ENCODE measurements at places on chromosomes 12 and 14.

GRCh38 chr14:75127903-75128595 is 1.2 kb upstream of the NEK9 start:
- DNase-seq: no peak

GRCh38 chr14:54713379-54713778 is 146.5 kb downstream of the SAMD4A start:
- no peak for DNase-seq

GRCh38 chr12:122126713-122127597 is 47.1 kb downstream of the IL31 start:
- no peak for DNase-seq

GRCh38 chr14:20516921-20517320 is 11.6 kb downstream of the RNASE10 start:
- DNase-seq: no peak

- DNase-seq: no peak
Measured at GRCh38 chr14:103887557-103888115, 40.3 kb upstream of the PPP1R13B start.

- no peak for DNase-seq
Measured at GRCh38 chr12:98727196-98727595, 82.1 kb downstream of the APAF1 start.

DNA sequence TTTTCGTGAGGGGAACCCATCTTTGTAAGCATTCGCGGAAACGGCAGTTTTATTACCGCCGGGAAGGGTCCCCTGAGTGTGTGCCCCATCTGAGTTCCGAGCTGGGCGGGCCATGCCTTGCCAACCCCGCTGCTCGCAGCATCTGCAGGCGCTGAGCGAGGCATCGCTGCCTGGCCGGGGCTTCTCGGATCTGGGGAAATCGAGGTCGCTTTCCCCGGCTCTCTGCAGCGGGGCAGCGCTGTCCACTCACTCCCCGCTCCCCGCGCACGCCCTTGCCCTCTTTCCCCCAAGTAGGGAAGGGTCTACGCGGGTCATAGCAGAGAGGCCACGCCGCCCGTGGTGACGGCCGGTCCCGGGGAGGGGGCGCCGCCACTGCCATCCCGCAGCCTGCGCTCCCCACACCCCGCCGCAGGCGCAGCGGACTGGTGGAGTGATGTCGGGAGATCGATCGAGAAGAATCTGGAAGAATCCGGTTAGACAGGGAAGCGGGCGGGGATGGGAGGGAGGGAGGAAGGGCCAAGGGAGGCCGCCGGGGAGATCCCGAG is 507 bp upstream of the FKBP4 start:
- no peak for DNase-seq

DNA sequence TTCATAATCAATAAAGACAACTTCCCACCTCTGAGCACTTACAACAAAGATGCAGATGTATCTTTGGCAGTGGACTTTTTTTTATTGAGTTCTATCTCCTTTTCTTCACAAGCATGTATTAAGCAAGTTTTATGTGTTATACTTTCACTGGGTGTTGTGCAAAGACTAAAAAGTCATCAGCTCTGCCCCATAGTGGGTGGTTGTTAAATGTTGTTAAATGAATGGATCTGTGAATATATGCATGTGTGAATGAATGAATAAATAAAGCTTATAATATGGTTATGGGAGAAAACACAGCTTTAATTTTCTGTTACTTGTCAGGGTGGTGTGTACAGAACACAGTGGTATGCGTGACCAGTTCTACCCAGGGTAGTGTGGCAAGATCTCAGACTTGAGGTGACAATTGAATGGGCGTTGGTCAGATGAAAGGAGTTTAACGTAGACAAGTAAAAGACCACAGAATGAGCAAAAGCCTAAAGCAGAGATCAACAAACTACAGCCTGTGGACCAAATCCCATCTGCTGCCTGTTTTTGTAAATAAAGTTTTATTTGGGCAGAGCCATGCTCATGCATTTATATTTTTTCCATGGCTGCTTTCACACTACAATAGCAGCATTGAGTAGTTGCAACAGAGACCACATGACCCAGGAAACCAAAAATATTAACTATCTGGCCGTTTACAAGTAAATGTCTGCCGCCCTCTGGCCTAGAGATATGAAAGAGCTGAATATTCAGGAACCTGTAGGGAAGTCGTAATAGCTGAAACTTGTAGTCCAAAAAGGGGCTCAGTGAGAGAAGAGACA is 207.4 kb upstream of the EEA1 start:
- no peak for DNase-seq

GRCh38 chr14:44165286-44165685 is 341.8 kb downstream of the FSCB start:
- no peak for DNase-seq

DNA sequence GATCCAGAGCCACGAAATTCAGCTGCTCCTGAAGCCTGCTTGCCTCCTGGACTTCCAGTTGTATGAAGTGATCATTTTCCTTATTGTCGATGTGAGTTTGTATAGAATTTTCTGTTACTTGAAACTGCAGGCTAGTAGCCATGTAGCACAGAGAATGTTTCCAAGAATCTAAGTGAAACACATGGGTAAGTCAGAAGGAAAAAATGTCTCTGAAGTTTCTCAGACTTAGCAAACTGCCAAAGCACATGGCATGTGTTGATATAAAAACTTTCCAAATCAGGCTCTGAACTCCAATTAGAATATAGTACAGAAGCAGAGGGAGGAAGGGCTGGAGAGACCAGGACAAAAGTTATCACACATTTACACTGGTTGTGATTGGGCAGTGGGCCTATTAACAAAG is 9.8 kb upstream of the PCNX1 start:
- DNase-seq: no peak

- DNase-seq: peak; percentile 64
Measured at GRCh38 chr12:5582018-5582417, 150.1 kb downstream of the NTF3 start.

DNA sequence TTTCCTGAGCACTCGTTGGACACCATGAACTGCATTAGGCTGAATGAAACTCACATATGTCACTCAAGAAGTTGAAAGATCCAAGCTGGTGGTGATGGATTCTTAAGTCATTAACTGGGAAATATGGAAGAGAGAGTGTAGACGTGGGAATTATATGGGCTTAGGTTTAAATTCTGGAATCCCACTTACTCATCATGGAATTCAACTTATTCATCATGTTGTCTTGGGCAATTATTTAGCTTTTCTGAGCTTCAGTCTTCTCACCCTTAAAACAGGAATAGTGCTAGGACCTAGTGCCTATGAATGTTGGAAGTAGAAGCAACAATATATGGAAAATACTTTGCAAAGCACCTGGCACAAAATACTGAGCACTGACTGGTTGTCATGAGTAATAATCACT is 292.4 kb upstream of the TBX3 start:
- no peak for DNase-seq

- no peak for DNase-seq
Measured at GRCh38 chr14:96581902-96582301, 79.7 kb downstream of the PAPOLA start.

- DNase-seq: no peak
Measured at GRCh38 chr12:90979951-90980350, 24.8 kb downstream of the EPYC start.

GRCh38 chr12:11922361-11922760 is 148.4 kb upstream of the BCL2L14 start:
- no peak for DNase-seq

DNA sequence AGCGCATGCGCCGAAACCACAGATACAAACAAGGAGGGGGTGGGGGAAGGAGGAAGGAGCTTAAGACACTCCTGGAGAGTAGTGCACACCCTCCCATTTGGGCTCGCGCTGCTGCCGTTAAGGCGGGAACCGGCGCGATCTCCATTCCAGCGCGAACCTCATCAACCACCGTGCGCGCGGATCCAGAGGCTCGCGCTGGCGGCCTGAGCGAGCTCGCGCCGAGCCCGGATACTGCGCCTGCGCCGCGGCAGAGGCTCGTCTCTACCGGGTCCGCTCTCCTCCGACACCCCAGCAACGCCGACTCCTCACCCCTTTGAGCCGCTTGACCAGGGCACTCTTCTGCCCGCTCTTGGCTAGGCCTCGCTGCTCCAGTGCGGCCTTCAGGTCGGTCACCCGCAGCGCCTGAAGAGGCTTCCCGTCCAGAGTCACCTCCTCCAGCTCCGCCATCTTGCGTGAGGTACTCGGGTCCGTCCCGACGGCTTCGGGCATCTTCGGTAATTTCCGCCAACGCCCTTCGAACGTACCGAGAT is at the start of gene ACIN1:
Gene ACIN1 (minus strand): TSS at position 471 of the 530 bp plus-strand sequence. CDS start 24 bp downstream, at position 447.
- peak; percentile 88 for DNase-seq

DNA sequence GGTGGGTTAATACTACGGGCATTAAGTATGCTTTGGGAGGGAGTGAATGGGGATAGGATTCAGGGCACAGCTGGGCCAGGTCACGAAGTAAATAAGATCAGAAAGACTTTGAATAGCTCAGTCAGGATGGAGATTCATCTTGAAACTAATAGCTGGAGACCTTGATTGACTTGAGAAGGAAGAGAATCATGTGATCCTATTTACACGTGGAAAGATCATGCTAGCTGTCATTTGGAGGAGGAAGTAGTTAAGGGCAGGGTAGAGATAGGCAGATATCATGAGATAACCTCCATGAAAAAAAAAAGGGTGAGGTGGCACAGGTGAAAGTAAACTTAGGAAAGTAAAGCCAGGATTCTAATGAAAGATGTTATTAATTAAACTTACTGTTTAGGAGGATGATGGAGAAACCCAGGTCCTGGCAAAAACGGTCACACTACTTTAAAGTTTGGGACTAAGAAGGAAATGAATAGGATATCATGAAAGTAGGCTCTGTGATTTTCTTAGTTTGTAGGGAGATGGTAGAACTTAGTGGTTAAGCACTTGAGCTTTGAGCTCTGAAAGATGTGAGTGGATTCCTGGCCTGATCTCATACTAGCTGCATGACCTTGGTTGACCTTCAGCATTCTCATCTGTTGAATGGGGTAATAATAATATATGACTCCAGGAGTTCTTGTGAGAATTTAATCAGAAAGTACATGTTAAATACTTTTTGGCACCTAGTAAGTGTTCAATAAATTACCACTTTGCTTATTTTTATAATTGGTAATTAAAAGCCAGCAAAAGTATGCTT is 439.0 kb downstream of the NRXN3 start:
- no peak for DNase-seq

DNA sequence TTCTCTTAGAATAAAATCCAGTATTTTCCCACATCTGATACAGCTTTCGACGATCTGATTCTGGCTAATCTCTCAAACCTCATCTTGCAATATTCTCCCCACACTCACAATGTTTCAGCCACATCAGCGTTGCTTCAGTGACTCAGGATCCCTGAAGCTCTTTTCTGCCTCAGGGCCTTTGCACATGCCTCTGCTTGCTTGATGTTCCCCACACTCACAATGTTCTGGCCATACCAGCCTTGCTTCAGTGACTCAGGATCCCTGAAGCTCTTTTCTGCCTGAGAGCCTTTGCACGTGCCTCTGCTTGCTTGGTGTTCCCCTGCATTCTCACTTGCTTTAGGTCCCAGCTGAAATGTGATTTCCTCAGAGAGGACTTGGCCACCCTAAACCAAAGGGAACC is 2.6 kb downstream of the C12orf42 start:
- no peak for DNase-seq

DNA sequence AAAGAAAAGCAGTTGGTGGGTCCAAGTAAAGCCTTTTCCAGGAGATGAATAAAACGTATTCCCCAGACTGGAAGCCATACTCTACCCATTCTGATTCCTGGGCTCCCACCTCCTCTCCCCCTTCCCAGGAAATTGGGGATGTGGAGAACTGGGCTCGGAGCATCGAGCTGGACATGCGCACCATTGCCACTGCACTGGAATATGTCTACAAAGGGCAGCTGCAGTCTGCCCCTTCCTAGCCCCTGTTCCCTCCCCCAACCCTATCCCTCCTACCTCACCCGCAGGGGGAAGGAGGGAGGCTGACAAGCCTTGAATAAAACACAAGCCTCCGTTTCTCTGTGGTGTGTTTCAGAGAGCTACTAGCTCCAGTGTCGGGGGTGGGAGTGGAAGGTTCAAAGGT is 822 bp upstream of the RDH5 start:
- peak; percentile 19 for DNase-seq

DNA sequence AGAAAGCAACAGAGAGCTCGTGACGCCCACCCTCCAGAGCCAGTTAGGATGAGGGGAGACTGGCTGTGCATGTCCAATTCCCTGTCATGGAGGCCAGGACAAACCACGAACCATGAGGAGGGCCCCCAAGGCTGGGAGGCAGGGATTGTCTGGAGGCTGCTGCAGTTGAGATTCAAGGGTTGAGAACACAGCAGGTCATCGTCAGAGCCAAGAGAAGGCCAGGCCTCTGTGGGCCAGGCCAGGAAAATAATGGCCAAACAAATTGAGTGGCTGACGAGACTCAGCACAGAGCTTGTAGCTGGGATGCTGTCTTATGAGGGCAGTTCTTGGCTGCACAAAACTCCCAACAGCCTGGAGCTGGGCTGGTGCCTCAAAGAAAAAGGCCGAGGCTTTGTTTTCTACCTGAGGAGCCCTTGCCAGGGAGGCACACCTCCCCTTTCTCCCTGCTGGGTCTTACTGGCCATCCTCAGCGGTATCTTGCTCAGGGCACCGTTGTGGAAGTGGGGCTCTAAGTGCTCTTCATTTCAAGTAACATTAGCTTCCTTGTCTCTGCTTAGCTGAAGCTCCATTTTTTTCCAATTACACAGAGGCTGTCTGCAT is 665.9 kb downstream of the BCL11B start:
- no peak for DNase-seq

GRCh38 chr14:56417173-56417572 is 162.4 kb upstream of the TMEM260 start:
- DNase-seq: no peak

DNA sequence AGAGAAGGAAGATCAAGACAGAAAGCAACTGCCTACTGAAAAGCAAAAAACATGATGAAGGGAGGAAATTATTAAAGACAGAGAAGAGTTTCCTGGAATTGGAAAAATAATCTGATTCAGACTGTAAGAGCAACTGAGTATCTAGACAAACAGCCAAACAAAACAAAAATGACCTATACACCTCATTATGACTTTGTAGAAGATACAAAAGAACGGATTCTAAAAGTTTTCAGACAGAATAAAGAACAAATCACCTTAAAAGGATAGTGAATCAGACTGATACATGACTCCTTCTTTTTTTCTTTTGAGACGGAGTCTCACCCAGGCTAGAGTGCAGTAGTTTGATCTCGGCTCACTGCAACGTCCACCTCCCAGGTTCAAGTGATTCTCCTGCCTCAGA is 10.4 kb downstream of the OSBPL8 start:
- DNase-seq: no peak

GRCh38 chr12:104136577-104136976 is 1.4 kb downstream of the NFYB start:
- DNase-seq: no peak

GRCh38 chr14:96062010-96062409 is 22.8 kb downstream of the C14orf132 start:
- DNase-seq: no peak

DNA sequence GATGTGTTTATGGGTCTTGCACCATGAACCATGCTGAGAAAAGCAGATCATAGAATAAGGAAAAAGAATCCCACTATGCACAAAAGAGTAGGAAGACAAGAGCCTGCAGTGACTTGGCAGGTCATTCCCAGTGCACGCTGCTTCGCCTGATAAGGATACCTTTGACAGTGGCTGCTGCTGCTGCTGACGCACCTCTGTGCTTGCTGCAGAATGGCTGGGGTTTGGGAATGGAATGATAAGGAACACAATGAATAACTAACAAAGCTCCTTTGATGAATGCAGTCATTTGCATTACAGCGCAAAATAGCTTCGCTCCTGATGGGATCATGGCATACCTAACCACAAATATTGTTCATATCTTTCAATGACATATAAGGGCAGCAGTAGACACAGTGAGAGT is 278.7 kb downstream of the PDZRN4 start:
- no peak for DNase-seq

- no peak for DNase-seq
Measured at GRCh38 chr12:76417116-76417515, 68.9 kb upstream of the BBS10 start.

- no peak for DNase-seq
Measured at GRCh38 chr12:79691511-79692248, 916 bp upstream of the PAWR start.

Data from left hindlimb (tissue), 1 donor.